ENCODE measurements at places on chromosomes 12 and 14. TPM values are rescaled to one million over a fixed set of nuclear protein-coding genes. Genes with fewer than 3 reads are reported as not detected.
A peak's percentile ranks its signal among the peaks of the same experiment; 100 is the strongest.

NRL gene
- 0.50 TPM for total RNA-seq

DHRS2 gene
- 0.58 TPM for total RNA-seq

GSC gene
- not detected for total RNA-seq

KRT85 gene
- not detected for total RNA-seq

GPR84 gene
- not detected for total RNA-seq

GRCh38 chr14:24401810-24402702, 3.3 kb downstream of the NYNRIN start:
- DNase-seq: no peak

- no peak for DNase-seq
Observed at GRCh38 chr12:3697311-3697870, 55.5 kb downstream of the CRACR2A start.

DNA sequence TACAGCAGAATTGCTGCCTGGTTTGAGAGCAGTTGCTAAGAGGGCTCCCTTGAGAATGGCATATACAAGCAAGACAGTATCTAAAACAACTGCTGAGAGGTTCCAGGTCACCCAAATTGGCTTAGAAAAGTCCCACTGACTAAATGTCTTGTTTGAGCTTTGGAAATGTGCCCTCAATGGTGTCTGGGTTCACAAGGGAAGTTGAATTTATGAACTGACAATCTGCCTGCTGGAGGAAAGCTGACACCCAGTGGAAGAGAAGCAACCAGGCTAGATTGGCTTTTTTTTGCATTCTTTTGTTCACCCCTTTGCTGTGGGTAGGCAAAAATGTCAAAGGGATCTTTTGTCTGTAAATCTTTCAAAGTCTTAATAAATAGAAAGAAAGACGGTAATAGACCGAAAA, 44.6 kb upstream of the NPFF start:
- no peak for DNase-seq

DNA sequence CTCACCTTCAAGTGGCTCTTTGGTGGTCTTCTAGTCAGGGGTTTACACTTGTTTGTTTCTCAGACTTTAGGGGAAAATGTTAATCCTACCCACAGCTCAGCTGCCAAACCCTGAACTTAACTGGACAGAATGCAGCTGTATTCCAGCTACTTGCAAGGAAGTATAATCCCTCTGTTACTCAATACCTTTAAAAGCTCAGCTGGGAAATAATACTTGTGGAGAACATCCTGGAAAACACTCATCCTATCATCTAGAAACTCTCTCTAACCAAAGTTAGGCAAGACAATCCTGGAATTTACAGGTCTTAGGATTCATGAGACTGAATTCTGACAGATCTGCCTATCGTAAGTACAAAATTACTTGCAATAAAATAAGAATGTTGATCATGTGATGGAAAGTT, 404.1 kb downstream of the ADAMTS20 start:
- DNase-seq: no peak

- DNase-seq: peak; percentile 9
Observed at GRCh38 chr12:110582276-110583136, 612 bp downstream of the PPTC7 start.

DNA sequence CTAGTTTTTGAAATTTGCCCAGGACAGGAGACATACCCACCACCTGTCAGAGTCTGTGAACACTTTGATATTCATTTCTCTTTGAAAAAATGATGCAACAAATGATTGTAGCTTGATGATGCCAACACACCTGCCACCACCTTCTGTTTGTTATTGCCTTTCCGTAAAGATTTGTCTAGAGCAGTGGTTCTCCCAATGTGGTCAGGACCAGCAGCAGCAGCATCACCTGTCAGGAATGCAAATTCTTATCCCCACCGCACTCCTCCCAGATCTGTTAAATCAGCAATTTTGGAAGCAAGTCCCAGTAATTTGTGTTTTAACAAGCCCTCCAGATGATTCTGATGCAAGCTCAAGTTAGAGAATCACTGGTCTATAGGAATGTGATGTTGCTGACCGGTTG, 9.9 kb downstream of the CCDC175 start:
- no peak for DNase-seq

DNA sequence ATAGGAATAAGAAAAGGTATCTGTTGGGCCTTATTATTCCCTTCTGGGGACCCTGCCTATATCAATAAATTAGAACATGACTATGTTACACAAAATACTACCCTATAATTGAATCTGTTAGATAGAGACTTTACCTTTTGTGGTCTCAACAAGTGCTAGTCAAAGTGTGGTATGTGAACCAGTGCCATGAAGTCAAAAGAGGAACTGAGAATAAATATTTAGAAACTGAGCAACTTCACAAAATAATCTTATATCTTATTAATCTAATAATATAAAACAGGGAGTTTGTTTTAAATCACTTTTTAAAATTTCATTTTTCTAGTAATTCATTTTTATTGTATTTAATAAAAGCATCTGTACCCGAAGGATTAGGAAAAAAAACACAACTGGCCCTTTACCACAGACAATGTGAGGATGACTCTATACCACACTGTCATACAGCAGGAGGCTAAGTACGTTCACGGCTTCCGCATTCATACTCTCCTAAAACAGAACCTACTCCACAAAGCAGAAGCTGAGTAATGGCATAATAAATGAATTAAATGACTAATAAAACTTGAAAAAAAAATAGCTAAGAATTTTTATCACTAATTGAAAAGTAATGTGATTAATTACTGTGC, 42.1 kb downstream of the SEC23A start:
- no peak for DNase-seq

GRCh38 chr12:82774666-82775065, 88.0 kb downstream of the TMTC2 start:
- DNase-seq: no peak

GRCh38 chr14:71240866-71241520, 333.7 kb downstream of the PCNX1 start:
- DNase-seq: no peak

DNA sequence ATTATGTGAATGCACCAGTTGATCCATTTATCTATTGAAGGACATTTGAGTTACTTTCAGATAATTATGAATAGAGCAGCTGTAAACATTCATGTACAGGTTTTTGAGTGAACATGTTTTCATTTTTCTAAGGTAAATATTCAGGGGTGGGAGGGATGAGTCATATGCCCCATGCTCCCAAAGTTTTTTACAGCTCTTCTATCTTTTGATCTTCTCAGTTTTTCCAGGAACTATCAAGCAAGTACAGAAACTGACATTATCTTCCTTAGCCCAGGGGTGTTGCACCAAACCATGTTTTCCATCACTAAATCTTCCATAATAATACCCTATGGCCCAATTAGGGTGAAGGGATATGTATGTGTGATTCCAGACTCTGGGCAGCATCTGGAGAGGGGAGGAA, 384.5 kb downstream of the EMP1 start:
- no peak for DNase-seq

DNA sequence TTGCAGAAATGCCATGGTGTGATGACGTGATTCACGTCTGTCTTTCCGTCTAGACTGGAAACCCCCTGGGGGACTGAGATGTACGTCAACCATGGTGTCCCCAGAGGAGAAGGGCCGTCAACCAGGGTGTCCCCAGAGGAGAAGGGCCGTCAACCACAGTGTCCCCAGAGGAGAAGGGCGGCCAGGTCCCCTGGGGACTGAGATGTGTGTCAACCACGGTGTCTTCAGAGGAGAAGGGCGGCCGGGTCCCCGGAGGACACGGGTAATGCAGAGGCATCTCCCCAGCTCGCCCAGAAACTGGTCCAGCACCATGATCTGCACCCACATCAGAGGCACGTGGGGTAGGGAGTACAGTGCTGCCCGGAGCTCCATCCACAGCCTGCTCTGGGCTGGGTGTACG, 30.6 kb upstream of the GALNT9 start:
- no peak for DNase-seq

DNA sequence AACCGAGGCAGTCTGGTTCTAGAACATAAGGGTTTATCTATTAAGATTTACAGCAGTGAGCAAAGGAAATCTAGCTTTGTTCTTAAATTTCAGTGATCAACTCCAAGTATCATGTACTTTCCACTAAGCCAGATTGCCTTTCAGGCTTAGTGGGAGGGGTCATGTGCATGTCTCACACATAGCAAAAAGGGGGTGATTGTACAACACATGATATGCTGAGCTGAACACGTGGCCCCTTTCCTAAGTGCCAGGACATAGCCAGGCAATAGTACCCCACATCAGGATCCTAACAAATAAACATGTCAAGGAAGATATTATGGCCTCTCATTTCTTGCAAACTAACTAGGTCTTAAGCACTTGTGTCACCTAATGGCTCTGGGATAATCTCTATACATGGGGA, 347.2 kb downstream of the C12orf75 start:
- DNase-seq: no peak

DNA sequence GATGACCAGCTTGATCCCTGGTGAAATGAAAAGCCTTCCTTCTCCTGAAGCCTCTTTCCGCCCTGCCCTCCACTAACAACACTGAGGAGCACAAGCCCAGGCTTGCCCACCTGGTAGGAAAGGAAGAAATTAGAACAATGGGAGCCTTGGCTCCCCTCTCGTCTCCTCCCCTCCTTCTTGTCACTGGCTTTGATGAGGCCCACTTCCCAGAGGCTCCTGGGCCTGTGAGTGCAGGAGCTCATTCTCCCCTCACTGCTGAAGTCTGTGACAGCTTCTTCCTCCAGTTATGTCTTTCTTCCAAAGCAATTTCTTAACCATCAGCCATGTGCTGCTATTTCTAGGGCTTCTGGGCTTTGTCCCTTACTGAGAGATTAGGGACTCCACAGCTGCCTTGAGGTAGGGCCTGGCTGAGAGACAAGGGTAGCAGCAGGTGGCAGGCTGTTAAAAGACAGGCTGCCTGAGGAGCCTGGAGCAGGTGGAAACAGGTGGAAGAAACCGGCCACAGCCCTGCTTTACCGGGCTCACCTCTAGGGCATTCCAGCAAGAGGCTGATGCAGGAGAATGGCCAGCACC, 53.6 kb upstream of the SRSF5 start:
- no peak for DNase-seq

- no peak for DNase-seq
Observed at GRCh38 chr12:120138366-120138765, 21.8 kb upstream of the RAB35 start.

DNA sequence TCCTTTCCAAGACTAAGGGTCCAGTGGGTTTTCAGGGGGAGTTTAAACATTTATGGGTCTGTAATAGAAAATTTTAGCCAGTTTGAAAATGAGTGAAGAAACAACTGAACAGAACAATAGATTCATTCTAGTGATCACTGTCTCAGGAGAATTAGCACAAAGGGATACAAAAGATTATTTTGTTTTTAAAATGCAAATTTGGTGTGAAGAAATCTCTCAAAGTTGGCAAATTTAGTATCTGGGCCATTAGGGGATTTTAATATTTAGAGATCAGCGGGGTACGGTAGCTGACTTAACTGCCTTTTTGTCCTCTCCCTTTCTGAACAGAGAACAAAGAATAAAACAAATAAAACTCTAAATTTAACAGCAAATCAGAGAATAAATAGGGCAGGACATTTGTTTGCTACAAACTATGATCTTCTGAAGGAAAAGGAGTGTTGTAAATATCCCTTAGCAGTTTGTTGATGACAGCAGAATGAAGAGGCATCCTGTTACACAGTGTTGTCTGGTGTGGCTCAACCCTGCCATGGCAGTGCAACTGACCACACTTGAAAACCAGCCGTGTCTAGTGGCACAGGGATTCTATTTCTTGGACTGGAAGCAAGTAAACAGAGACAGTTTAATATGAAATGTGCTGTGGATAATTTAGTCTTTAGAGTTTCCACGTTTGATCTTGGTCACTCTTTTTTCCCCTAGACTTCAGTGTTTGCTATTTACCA, 46.3 kb upstream of the LRTM2 start:
- DNase-seq: peak; percentile 15

- DNase-seq: peak; percentile 71
Observed at GRCh38 chr14:104976198-104977007, 1.8 kb downstream of the AHNAK2 start.

DNA sequence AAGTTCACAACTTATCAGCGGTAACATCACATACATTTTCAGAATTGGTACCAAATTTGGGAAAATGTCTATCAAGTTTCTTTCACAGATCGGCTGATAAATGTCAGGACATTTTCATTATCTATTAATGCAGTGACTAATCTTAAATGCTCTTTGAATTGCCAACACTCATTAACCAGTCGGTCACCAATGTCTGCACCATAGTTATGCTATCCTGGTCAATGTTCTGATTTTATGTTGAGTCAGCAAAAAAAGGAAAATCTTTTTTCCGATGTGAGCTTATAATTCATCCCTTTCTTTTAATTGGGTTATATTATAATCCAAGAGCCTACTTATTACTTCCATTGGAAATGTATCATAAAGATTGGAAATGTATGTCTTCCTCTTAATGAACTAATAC, 77.2 kb downstream of the NTF3 start:
- DNase-seq: no peak
